ENCODE measurements at places on chromosomes 2 and 18.

DNA sequence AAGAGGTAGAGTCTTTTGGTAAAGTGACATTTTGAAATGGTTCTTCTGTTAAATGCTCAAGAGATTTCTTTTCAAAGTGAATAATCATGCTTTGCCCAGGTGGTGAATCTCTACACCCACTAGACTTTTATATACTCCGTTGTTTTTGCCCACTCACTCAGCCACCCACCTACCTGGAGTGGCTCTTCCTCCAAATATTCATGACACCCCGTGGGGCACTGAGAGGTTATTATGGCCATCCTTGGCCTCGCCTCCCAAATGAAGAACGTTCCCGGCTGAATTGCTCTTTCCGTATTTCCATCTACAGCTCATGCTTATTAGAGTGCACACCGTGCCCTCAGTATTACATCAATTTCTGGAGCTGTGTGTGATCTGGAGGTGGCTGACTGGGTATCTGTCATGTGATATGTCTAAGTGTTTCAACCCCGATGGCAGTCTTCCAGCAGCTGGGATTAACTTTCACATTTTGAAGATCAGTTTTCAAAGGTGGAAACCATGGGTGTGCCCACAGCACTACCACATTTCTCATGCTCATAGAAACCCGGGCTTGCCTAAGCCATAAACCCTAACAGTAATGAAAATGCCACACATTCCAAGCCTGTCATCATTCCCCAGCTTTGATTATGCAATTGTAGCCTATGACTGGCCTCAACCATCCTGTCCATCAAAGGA, 406.6 kb upstream of the MMADHC start:
- DNase-seq: no peak

- no peak for DNase-seq
Measured at GRCh38 chr2:208130712-208131110, 1.1 kb upstream of the CRYGC start.

DNA sequence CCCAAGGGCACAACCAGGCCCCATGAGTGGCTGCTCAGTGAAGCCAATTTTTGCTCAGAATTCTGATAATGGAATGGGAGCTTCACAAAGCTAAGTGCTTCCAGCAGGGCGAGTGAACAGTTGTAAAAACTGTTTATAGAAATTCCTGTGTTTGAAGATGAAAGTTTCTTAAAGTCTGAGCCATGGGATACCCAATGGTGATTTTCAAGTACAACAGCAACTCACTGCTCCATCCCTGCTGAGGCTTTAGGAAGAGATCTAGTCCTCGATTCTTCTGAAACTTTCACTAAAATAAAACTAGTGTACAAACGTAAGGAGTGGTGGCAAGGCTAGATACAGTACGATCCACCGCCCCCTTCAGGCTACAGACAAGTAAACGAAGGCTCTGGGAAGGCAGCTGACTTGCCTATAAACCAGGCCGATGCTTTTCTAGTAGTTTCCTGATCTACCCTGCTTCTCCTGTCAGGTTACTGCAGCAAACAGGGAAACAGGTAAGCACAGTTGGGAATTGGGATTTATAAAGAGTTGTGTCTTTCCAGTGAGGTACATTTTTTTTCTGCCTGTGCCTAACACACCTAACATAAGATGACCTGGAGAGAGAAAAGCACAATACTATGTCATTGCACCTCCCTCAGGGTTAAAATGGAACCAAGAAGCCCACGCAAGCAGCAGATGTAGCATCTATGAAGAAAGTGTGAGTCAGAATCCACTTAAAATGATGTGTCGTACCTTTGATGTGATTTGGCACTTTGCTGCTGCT, 108.7 kb downstream of the UXS1 start:
- DNase-seq: peak; percentile 67

DNA sequence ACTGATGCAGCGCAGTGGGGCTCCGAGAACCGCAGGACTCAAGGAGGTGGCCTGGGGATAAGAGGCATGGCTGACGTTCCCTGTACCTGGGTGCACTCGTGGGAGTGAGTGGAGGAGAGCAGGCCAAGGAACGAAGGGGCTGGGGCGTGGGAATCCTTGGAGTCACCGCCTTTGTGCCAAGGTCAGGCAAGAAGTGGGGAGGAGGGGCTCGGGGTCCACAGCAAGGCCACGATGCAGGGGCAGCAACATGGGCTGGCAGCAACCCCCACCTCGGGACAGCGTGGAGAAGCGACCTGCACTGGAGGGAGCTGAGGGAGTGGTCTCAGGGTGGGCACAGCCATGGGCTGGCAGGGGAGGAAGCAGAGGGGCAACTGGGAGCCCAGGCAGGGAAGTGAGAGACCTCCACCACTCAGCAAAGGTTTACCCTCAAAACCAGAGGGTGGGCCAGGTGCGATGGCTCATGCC, 18.6 kb downstream of the ARID5A start:
- DNase-seq: no peak

DNA sequence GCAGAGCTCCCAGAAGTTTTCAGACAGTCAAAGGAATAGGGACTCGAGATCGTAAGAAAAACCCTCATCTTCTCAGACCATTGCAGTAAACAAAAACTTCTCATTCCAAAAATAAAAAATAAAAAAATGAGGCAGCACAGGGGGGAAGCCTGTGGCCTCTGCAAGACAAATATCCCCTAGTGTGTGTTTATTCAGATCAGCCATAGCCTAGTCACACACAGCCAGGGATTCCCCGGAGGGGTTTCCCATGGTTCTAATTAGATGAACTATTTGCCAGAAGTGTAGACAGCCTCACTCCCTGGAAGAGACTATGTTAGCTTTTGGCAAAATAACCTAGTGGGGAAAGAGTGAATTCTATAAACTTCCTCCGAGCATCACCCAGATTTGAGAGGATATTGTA, 122.9 kb upstream of the KLF7 start:
- DNase-seq: peak; percentile 20

GRCh38 chr2:201618744-201619662, 24.3 kb downstream of the TMEM237 start:
- DNase-seq: no peak

DNA sequence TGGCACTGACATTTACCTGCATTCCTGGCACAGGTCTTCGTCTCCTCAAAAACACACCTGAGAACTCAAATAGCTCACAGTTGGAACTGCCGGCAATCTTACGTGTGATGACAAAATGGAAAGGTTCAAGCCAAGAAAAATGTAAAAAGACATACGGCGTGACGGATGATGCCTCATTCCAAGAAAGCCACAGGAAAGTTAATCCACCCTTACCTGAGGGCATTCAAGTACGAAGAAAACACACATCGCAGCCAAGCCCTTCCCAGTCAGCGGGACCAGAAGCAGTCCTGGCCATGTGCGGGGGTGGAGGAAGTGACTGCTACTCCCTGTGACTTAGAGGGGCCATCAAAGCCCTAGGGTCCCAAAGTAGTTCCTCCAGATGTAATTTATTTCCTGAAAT, 986.3 kb upstream of the CELF4 start:
- no peak for DNase-seq

- DNase-seq: no peak
Measured at GRCh38 chr18:23934252-23934651, 80.3 kb upstream of the TTC39C start.

- DNase-seq: no peak
Measured at GRCh38 chr2:191349990-191350389, 104.8 kb downstream of the MYO1B start.

- no peak for DNase-seq
Measured at GRCh38 chr18:31661965-31662364, 22.4 kb downstream of the B4GALT6 start.

DNA sequence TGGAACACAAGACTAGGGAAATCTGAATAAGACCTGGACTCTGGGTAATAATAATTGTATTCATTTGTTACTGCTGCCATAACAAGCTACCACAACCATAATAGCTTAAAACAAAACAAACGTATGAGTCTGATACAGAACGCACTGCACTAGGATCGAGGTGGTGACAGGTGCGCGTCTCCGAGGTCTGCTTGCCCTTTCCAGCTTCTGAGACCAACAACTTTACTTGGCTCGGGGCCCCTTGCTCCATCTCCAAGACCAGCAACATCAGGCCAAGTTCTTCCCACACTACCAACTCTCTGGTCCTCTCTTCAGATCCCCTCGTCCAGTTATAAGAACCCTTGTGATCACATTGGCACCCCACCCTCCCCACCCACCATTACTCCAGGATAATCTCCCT, 42.8 kb downstream of the TBC1D8 start:
- no peak for DNase-seq

DNA sequence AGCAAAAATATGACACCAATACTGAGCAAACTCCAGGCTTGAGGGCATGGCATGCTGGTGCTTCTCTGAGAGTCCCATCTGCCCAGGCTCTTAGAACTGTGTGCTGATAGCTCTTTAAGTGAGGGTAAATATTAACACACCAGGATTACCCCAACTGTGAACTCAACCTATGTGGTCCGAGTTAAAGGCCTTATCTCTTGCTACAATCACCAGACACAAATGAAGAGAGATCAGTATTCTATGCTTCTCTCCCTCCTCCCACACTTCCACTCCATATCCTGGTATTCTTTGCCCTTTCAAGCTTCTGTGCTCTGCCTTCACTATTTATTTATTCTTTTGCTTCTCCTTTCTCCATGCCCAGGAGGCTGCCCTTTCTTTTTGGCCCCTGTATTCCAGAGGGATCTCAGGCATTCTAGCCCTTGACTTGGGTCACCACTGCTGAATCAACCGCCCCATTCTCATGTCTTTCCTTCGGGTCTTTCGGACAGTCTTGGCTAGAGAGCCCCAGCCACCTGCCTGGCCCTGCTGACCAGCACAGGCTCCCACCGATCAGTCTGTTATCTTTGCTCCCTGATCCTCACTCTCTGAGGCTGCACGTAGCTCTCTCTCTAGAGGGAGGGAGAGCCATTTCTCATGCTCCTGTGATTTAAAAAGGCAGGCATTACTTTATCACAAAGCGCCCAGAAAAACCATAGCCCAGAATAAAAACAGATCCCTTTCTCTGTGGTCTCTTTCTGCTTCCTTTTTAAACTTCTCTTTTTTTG, 17.2 kb upstream of the HK2 start:
- no peak for DNase-seq

DNA sequence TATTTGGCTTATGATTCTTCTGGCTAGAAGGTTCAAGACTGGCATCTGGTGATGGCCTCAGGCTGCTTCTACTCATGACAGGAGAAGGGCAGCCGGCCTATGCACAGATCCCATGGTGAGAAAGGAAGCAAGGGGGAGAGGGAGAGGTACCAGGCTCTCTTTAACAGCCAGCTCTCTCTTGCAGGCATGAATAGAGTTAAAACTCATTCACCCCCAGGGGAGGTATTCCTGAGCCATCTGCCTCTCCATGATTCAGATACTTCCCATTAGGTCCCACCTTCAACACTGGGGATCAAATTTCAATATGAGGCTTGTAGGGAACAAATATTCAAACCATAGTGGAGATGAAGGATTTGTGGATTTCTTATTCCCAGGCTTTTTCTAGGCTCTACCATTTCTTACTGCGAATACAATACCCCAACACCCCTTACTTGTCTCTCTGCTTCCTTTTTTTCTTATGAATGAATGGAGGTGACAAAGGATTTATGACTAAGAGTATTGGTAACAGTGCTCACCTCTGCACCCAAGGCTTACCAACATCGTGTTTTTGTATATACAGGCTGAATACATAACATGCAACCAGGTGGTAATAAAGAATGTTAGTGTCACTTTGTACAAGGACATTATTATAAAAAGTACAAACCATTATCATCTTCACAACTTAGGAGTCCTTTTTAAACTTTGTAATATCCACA, 454.6 kb upstream of the TRIB2 start:
- DNase-seq: no peak

- no peak for DNase-seq
Measured at GRCh38 chr2:147440734-147441133, 404.1 kb upstream of the ACVR2A start.

- DNase-seq: no peak
Measured at GRCh38 chr2:19140463-19141208, 217.8 kb downstream of the OSR1 start.

DNA sequence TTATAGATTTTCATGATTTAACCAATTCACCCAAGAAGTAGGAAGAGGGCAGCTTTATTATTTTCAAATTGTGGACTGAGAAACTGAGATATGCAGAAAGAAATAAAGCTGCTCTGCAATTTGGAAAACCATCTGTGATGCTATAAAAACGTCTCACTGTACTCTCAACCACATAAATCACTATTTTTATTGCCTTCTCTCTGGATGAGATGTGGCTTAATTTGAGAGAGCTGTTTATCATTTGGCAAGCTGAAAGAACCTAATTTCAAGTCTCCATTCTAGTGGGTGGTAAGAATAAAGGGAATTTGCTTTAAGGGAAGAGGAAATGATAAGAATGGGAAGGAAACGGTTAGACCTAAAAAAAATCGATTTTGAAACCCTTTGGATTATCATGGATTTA, 49.9 kb upstream of the CYP1B1 start:
- no peak for DNase-seq

DNA sequence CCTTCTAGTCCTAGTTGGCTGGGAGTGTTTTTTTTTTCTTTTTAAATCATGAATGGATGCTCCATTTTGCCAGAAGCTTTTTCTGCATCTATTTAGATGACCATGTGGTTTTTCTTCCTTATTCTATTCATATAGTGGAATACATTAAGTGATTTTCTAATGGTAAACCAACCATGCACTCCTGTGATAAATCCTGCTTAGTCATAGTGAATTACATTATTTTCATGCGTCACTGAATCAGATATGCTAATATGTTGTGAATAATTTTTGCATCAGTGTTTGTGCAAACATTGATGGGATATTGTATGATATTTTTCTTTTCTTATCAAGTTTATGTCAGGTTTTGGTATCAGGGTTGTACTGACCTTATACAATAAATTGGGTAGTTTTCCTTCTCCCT, 229.3 kb upstream of the REV1 start:
- no peak for DNase-seq

GRCh38 chr2:241066893-241067341, 35.2 kb downstream of the MTERF4 start:
- no peak for DNase-seq

DNA sequence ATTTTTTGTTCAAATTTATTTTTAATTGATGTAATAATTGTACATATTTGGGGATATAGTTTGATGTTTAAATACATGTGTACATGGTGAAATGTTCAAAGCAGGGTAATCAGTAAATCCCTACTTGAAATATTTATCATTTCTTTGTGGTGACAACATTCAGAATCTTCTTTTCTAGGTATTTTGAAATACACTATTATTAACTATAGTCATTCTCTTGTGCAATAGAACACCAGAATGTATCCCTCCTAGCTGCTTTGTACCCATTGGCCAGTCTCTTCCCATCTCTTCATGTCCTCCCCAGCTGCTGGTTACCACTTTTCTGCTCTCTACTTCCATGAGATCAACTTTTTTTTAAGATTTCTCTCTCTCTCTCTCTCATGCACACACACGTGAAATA, 126.5 kb downstream of the ZNF407 start:
- no peak for DNase-seq

GRCh38 chr2:149219856-149220255, 110.5 kb upstream of the LYPD6 start:
- no peak for DNase-seq

- no peak for DNase-seq
Measured at GRCh38 chr2:223316342-223316741, 264.4 kb downstream of the KCNE4 start.

- DNase-seq: no peak
Measured at GRCh38 chr2:134283661-134284060, 29.8 kb downstream of the MGAT5 start.

GRCh38 chr18:62944454-62944853, 229.1 kb downstream of the PHLPP1 start:
- no peak for DNase-seq

GRCh38 chr18:10797896-10798295, 272.1 kb downstream of the NAPG start:
- no peak for DNase-seq

Data from stimulated activated CD4-positive, alpha-beta T cell treated with anti-CD3 and anti-CD28 coated beads, Interleukin-4, amount 100 ng/mL, for 24 hours (primary cell).